ENCODE measurements at places on chromosomes 5 and 9.

DNA sequence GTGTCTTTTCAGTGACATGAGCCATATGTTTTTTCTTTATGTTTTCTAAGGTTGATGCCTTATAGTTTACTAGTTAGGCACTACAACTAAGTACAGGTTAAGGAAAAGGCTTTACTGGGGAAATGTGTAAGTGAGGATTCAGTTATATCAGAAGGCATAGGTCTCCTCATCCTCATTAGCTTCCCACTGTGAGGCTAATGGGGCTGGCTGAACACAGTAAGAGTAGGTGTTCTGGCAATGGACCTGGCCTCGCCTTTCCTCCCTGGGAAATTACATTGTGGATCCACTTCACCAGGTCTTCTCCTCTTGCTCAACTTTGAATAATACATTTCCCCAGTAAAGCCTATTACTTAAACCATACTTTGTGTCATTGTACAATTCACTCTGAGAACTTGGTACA, 225.5 kb downstream of the PTPRD start:
- no peak for DNase-seq

- no peak for DNase-seq
Observed at GRCh38 chr5:89036704-89037489, 153.9 kb upstream of the MEF2C start.

DNA sequence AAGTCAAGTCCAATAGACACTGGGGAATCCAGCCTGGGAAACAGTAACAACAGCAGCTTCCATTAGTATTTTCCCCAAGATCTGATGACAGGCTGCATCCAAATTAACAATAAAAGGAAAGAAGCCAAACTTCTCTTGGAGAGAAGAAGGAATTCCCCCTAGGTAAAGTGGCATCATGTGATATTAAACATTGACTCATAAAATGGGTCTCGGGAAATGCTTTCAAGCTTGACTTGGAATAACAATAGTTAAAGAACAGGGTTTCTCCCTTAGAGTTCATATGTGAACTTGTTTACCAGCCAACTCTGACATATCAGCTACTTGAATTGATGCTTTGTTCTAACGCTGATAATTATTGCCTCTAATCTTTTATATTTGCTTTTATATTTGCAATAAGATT, 45.4 kb downstream of the ENTREP1 start:
- no peak for DNase-seq

DNA sequence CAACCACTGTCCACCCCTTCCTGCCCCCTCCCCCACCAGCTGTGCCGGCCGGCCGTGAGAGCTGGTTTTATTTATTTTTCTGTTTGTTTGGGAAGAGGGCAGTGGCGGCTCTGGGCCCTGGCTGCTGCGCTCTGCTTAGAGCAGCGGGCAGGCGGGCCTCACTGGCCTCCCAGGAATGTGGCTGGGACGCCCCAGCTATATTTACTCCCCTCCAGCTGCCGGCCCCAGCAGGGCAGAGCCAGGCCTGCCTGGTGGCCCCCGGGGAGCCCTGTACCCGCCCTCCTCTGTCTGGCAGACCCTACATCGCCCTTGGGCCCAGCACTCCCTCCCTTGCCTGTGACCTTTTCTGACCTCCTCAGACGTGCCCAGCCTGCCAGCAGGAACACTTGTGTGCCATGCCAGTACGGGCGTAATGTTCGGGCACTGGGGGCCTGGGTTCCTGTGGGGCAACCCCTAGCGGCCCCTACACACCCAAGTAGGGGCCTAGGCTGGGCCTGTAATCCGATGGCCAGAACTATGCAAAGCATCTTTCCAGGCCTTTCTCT, 7.7 kb downstream of the CXXC5 start:
- DNase-seq: no peak

- DNase-seq: no peak
Observed at GRCh38 chr5:157611571-157612476, 36.2 kb upstream of the ADAM19 start.

DNA sequence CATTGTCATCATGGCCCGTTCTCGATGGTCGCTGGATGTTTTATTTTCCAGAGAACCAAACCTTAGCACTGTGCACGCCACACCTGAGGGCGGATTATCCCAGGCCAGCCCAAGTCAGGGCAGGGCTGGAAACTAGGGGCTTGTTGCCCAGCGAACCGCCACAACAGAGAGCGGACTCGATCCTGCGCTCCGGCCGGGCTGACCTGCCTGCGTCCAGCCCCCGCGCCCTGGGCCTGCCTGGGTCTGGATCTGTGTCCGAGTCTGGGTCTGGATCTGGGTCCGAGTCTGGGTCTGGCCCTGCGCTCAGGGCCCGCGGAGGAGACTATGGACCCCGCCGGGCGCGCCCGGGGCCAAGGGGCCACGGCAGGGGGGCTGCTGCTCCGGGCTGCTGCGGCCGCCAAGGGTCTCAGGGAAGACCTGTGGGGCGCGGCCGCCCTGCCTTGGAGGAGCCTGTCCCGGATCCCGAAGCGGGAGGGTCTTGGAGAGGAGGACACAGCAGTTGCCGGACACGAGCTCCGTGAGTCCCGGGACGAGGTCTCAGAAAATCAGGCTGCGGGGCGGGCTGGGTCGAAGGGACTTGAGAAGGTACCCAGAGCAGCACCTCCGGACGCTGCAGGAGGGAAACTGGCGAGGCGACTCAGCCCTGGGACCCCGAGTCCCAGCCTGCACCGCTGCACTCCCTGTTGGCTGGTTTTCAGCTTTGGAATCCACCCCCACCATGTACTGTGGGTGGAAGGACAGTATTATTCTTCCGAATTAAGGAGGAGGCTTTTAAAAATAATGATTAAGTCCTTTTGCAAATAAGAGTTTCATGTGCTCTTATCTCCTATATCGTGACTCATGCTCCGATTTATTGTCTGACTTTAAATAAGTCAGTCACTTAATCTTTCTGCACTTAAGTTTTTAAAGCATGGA, at the start of gene ANKDD1B:
Gene ANKDD1B, plus strand, starts transcription at position 143 of the 915 bp plus-strand sequence. Its CDS starts 182 bp downstream, at position 325.
- peak; percentile 38 for DNase-seq

- peak; percentile 63 for DNase-seq
Observed at GRCh38 chr5:60945813-60946187, 795 bp downstream of the NDUFAF2 start.

DNA sequence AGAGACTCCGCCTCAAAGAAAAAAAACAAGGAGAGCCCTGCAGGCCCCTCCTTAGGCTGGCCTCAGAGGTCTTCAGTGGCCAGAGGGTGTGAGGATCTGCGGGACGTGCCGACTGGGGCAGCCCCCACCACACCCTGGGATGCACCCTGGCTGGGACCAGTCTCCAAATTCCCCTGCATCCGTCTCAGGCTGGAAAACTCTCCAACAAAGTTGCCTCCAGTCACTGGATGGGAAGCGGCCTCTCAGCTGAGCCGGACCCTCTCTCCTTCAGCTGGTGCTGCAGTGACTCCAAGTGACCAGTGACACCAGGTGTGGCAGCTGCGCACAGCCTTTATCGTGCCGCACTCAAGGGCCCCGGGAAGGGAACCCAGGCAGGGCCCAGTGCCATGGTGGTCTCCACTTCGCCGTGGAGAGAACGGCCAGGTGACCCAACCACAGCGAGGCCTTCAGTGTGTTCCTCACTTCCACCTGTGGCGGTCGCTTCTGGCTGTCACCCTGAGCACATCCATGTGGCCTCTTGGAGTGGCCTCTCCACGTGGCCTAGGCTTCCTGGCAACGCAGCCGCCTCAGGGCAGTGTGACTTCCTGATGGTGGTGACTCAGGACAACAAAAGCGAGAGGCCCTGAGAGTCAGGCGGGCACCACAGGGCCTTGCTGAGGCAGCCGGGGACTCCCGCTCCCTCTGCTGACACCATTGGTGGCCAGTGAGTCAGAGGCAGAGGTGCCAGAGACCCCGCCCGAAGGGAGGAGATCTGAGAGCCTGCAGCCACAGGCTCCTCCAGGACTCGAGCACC, 19.3 kb upstream of the CAMSAP1 start:
- peak; percentile 95 for DNase-seq

GRCh38 chr5:153879596-153879995, 159.1 kb downstream of the FAM114A2 start:
- no peak for DNase-seq

- DNase-seq: no peak
Observed at GRCh38 chr5:136084698-136085097, 47.9 kb upstream of the SMAD5 start.

DNA sequence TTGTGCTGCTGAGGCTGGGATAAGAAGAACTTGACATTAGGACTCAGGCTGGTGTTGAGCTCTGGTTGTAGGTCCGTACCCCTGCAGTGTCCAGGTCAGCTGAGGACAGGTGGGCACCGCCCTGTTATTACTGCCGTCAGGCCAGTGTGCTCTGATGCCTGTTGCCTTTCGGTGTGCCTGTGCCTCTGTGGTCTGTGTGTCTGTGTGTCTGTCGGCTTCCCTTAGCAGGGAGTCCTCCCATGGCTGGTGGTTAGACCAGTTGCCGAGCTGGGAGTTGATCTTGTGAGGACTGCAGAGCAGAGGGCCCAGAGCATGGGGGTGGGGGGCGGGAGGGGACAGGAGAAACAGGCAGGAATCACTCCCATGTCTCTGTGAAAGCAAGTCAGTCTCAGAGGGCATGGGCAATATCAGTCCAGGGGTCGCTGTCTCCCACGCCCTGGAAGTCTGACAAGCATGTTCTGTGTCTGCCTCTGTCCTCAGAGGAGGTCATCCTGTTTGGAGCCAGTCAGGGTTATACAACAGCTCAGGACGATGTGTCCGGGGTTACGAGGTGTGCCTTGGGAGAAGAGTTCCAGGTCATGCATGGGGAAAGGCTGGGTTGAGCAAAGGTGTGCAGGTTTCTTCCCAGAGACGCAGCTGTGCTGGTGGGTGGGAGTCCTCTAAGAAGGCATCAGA, 67.3 kb upstream of the GARNL3 start:
- no peak for DNase-seq

DNA sequence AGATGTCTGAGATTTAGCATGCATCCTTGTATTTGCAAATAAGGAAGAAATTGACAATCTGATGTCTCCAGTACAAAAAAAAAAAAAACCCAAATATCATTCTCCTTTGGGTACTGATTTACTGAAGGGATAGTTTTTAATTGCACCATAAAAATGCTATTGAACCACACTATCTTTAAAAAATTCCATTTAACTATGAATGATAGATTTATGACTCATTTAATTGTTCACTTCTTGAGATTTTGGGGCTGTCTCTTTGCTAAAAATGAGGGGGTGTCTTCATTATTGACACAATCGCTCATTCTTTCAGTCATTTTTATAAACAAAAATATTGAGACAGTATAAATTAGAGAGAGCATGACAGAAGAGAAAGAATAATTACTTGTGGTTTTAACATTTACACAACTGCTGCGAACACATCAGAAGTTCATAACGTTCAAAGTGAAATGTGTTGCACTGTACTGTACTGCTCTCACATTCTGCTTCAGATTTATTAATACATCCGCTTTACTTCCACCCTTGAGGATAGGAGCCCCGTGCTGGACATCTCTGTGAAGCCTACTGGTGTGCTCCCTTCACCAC, 142.3 kb downstream of the MEF2C start:
- no peak for DNase-seq

DNA sequence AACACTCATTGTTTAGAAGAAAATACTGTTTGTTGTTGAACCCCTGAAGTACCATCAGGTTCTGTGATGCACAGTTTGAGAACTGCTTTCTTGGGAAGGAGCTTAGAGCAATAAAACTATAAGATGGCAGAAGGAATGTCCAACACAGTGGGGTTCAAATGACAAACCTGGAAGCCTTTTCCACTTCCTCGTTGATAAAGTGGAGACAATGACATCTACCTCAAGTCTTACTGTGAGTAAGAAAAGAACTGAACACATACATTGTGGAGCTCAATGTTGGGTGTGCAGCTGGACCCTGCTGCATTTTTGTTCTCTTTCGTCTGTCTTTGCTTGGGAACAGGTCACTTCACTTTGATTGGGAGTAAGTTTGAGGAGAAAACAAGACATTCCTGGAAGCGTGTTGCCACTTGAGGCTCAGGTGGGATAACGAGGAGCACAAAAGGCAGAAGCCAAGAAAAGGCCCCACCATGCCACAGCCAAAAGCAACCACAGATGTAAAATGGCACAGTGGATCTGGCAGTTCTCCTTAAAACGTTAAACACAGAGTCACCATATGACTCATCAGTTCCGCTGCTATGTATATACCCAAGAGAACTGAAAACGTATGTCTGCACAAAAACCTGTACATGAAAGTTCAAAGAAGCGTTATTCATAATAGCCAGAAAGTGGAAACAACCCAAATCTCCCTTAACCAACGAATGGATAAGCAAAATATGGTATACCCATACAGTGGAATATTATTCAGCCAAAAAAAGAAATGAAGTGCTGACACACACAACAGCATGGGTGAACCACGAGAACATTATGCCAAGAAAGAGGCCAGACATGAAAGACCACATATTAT, 42.9 kb upstream of the SUB1 start:
- peak; percentile 39 for DNase-seq

DNA sequence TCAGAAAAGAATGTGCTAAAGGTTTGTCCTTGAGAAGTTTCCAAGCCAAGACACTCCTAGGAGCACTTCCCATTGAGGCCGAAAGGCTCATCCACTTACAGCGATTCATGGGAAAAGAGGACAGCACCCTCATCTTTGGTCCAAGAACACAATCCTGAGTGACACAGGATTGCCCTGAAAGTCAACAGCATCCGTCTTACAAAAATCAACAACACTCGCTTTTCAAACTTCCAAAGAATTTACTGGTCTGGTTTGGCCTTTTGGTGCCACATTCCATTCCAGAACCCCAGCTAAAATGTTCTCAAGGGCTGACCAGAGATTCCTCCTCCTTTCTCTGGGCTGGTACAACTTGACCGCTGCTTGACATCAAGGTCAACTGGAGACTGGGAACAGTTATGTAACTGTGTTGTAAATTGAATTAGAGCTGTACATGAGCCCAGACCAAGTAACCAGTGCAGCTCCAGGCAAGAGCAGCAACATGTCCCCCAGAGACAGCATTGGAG, 415.8 kb upstream of the PIK3R1 start:
- no peak for DNase-seq

DNA sequence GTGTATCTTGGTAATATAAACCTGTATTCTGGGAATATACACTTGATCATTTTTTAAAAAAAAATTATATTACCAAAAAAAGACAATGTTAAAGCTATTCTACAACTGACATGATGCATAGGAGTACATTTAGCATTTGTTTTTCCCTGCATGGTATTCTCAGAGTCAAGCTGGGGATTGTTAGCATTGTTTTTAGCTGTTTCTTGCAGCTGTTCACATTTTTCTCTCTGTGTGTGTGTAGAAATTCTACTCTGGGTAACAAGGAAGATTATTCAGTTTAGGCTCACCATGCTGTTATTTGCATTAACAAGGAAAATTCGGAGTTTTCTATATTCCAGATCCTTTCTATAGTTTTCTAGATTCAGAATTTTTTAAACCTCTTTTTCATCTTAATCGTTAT, 62.2 kb downstream of the ADAMTS16 start:
- DNase-seq: no peak

- DNase-seq: no peak
Observed at GRCh38 chr9:6214434-6214833, 1.2 kb upstream of the IL33 start.
